A549 treated with Mapracorat at 1 μM for 4 hours (cell line): ENCODE measurements at places on chromosomes 5 and 9. TPM values are rescaled to one million over a fixed set of nuclear protein-coding genes. Genes with fewer than 3 reads are reported as not detected.

The HSPB3 gene
- total RNA-seq: not detected in 5 replicates

The NUTM2G gene
- not detected in 5 replicates for total RNA-seq

The PCDHB10 gene
- not detected in 5 replicates for total RNA-seq

The ATP6V1G1 gene
- 106 to 155 TPM (median 114 TPM) in 5 replicates for total RNA-seq

The RNF208 gene
- 1.1 to 2.1 TPM (median 1.8 TPM) in 5 replicates for total RNA-seq

The TSPAN17 gene
- 52.3 to 70.0 TPM (median 65.0 TPM) in 5 replicates for total RNA-seq

The ZNF883 gene
- total RNA-seq: 0.78 to 0.99 TPM (median 0.84 TPM) in 5 replicates

The BARHL1 gene
- total RNA-seq: 0.07 TPM in 1 of 5 replicates, not detected in the others

The SOHLH1 gene
- not detected in 5 replicates for total RNA-seq

The PCA3 gene
- not detected in 5 replicates for total RNA-seq

The GALNT12 gene
- total RNA-seq: 2.9 to 5.5 TPM (median 3.7 TPM) in 5 replicates

The TSLP gene
- total RNA-seq: not detected in 5 replicates

The MUSK gene
- not detected in 5 replicates for total RNA-seq

The DDX4 gene
- total RNA-seq: not detected in 5 replicates

The ZNF618 gene
- total RNA-seq: 7.9 to 11.2 TPM (median 10.4 TPM) in 5 replicates

The SLCO6A1 gene
- not detected in 5 replicates for total RNA-seq

The PLCXD3 gene
- 0.12 to 0.21 TPM (median 0.16 TPM) in 5 replicates for total RNA-seq

The LCN15 gene
- not detected in 5 replicates for total RNA-seq

The ERMP1 gene
- 17.1 to 19.6 TPM (median 17.5 TPM) in 5 replicates for total RNA-seq

The LVRN gene
- 0.08 to 0.42 TPM (median 0.09 TPM) in 5 replicates for total RNA-seq

The TAF1L gene
- not detected in 5 replicates for total RNA-seq

The SCGB3A2 gene
- total RNA-seq: not detected in 5 replicates

The WDR31 gene
- total RNA-seq: 1.0 to 1.4 TPM (median 1.1 TPM) in 5 replicates

The IL11RA gene
- total RNA-seq: 4.7 to 8.1 TPM (median 6.3 TPM) in 5 replicates

The PTPRD gene
- total RNA-seq: 0.07 to 0.44 TPM (median 0.36 TPM) in 5 replicates

The PCDHGA11 gene
- total RNA-seq: 0.04 to 0.06 TPM (median 0.05 TPM) in 3 of 5 replicates, not detected in the others

The SYNPO gene
- 18.9 to 27.2 TPM (median 24.9 TPM) in 5 replicates for total RNA-seq

The C9orf153 gene
- 0.08 to 0.50 TPM (median 0.15 TPM) in 3 of 5 replicates, not detected in the others for total RNA-seq

The SLC6A7 gene
- total RNA-seq: 0.05 TPM in 1 of 5 replicates, not detected in the others

The SLC34A1 gene
- not detected in 5 replicates for total RNA-seq

The PLAC8L1 gene
- total RNA-seq: not detected in 5 replicates

The INPP5E gene
- 13.8 to 22.7 TPM (median 20.9 TPM) in 5 replicates for total RNA-seq

The CSNK1A1 gene
- total RNA-seq: 115 to 151 TPM (median 137 TPM) in 5 replicates

The GHR gene
- 0.03 to 0.07 TPM (median 0.06 TPM) in 3 of 5 replicates, not detected in the others for total RNA-seq

The C1QTNF2 gene
- total RNA-seq: 0.08 to 0.17 TPM (median 0.13 TPM) in 4 of 5 replicates, not detected in the other

The ACSL6 gene
- 0.06 to 0.07 TPM in 2 of 5 replicates, not detected in the others for total RNA-seq

The CENPK gene
- total RNA-seq: 28.5 to 35.4 TPM (median 30.9 TPM) in 5 replicates

The SPOCK1 gene
- 12.1 to 17.6 TPM (median 17.1 TPM) in 5 replicates for total RNA-seq

The LOX gene
- 1.2 to 2.1 TPM (median 1.7 TPM) in 5 replicates for total RNA-seq

The LHX6 gene
- 1.9 to 2.4 TPM (median 2.1 TPM) in 5 replicates for total RNA-seq

The GPR150 gene
- 0.14 to 0.29 TPM (median 0.15 TPM) in 4 of 5 replicates, not detected in the other for total RNA-seq

The SPINK6 gene
- 0.45 to 1.1 TPM (median 0.57 TPM) in 5 replicates for total RNA-seq

The CD14 gene
- 3.4 to 4.7 TPM (median 4.3 TPM) in 5 replicates for total RNA-seq
